Fibroblast of upper back skin (primary cell): ENCODE measurements at places on chromosomes 5 and 9.

DNA sequence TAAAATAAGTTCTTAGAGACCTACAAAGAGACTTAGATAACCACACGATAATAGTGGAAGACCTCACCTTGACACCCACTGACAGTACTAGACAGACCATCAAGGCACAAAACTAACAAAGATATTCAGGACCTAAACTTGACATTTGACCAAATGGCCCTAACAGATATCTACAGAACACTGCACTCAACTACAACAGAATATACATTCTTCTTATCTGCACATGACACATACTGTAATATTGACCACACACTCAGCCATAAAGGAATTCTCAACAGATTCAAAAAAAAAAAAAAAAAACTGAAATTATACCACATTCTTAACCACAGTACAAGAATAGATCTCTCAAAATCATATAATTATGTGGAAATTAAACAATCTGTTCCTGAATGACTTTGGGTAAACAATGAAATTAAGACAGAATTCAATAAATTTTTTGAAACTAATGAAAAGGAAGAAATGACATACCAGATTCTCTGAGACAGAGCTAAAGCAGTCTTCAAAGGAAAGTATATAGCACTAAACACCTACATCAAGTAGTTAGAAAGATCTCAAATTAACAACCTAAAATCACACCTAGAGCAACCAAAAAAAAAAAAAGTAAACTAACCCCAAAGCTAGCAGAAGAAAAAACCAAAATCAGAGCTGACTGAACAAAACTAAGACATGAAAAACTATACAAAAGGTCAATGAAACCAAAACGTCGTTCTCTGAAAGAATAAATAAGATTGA lies 362.3 kb upstream of the POU5F2 start:
- DNase-seq, result no peak

DNA sequence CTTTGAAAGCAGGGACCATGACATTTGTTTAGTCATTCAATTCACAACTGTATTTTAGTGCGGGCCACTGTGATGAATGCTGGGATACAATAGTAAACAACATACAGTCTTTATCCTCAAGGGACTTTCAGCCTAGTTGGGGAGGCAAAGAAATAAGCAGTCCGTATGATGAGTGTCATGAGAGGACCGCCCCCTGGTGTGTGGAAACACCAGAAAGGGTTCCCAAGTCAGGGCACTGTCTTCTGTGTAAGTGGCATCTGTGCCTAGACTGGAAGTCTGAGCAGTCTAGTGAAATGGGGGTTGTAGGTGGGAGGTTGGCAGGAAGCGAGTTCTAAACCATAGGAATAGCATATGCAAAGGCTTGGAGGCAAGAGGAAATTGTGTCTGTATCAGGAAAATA lies 6.8 kb downstream of the C9orf43 start:
- no peak for DNase-seq

GRCh38 chr5:80239680-80240367 lies 16.0 kb downstream of the SERINC5 start:
- DNase-seq, result no peak

GRCh38 chr5:124185716-124186115 lies 560.7 kb downstream of the ZNF608 start:
- no peak for DNase-seq

- peak; percentile 74 for DNase-seq
These were observed 158.8 kb downstream of the TSSK1B start for GRCh38 chr5:113276001-113276400.

GRCh38 chr5:99272576-99272975 lies 343.8 kb upstream of the CHD1 start:
- no peak for DNase-seq

DNA sequence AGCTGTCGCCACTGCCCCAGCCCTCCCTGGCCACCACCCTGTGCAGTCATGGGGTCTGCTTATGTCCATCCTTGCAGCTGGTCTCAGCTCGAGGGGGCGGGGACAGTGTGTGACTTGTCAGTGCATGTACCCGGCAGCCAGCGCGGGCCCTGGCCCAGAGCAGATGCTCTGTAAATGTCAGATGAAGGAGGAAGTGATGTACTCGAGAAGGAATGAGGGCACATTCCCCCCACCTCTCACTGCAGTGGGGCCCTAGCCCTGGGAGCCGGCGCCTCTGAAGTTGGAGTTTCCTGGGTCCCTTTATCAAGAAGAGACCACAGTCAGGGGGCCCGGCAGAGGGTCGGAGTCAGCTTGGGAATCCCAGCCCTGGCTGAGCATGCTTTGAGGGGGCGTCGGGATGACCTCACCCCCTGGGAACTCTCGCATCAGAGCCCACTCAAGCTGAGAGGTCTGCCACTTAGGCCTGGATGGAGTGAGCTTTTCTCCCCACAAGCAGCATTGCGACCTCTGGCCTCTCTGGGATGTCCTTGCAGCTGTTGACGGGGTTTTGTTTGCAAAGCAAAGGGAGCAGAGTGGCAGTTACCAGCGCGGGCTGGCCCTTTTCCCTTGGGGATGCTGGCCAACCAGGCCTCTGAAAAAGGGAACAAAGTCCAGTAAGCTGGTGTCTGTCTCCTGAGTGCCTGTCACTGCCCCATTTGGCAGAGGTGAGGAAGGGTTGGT lies 19.0 kb downstream of the NEURL1B start:
- peak; percentile 82 for DNase-seq

GRCh38 chr5:55538661-55539060 lies 3.9 kb upstream of the PLPP1 start:
- DNase-seq, result no peak

DNA sequence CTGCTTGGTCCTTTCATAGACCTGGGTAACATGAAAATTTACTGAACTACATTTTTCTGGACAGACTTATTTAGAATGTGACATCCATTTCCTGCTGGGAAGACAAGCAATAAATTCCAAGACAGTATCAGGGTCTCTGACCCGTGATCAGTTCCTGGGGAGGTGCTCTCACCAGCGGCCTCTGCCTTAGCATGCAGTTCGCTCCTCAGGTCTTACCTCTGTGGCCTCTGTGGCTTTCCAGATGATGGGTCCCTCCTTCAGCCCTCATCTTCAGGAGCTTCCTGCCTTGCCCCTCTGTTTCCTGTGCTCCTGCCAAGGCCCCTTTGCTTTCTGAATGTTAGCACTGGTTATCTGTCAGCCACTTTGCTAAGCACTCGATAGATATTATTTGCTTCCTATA lies 66.4 kb downstream of the CMYA5 start:
- no peak for DNase-seq

- no peak for DNase-seq
These were observed 73.2 kb downstream of the PIK3R1 start for GRCh38 chr5:68288707-68289134.

DNA sequence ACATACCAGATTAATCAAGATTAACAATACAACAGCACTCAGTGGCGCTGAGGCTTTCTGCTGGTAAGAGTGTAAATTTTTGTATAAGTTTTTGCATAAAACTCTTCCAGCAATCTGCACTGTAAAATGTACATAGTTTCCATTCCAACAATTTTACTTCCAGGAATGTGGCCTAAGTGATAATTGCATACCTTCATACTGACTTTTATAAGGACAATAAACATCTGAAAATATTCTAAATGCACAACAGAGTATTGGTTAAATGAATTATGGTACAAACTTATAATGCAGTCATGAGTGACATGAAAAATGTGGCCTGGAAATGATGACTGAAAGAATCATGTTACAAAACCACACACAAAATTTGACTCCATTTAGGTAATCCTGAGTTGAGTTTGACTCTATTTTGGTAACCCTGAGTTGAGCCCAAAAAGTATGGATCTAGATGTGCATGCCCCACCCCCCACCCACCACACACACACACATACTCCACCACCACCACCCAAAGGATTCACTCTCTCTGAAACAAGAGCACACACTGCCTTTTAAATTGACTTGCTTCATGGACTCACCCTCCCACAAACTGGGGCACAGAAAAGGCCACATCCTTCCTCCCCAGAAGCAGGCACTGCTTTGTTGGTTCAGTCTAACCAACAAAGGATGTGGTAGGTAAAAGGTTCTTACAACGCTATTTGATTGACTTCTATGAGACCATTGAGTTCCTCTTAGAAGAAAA lies 137.6 kb downstream of the SUSD1 start:
- DNase-seq, result peak; percentile 98

DNA sequence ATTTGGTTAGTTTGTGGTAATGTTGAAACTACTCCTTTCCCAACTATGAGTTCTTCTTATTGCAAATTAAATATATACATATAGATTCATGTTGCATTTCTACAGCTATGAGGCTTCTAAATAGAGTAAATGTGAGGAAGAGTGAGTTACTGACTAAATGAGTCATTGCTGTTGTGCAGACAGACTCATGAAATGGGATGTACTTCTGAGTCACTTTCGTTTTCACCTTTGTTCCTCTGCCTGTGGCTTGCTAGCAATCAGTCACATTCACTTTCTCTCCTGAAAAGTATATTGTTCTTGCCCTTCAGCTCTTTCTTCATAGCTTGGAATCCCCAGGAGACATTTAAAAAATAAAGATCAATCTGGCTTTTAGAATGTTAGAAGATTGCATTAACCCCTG lies 295.5 kb upstream of the SMC2 start:
- DNase-seq, result peak; percentile 81

GRCh38 chr5:59021286-59021673 lies 438.4 kb downstream of the RAB3C start:
- no peak for DNase-seq

DNA sequence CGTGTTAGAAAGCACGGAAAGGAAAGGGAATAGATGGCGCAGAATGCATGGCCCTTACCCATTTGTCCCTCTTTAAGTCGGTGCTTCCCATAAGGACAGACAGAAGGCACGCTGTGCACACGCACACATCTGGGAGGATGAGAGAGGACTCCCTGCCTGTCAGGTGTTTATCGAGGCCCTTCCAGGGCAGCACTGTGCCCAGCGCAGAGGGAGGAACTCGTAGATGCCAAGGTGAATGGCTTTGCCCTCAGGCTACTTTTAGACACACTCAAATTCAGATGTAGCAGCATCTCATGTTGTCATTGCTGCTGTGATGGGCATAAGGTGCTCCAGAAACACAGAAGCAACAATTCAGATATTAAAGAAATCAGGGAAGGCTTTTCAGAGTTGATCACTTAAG lies 70.2 kb upstream of the CTSL start:
- DNase-seq, result no peak

DNA sequence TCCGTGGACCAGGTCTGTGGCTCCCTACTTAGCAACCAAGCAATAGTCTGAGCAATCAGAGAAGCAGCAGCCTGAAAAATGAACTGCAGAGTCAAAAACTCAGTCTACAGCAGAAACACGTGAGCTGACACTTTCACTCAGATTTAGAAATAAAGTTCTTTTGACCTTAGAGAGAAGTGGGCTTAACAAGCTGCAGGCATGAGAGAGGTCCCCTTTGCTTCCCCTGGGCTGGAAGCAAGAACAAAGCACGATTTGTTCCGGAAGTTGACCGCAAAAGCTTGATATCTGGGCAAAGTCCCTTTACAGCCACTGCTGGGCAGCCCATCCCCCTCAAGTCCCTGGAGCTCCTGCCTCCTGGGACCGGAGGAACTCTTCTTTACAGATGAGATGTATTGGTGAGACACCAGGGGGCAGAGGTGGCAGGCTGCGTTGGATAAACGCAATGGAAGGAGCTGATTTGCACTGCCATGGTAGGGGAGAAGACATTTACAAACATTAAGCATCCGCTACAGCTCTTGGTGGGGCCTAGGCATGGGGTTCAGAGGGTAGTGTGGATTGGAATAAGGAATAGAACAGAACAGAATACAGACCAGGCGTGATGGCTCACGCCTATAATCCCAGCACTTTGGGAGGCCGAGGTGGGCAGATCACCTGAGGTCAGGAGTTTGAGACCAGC lies 5.8 kb upstream of the SOWAHA start:
- DNase-seq, result no peak

GRCh38 chr9:106980551-106981101 lies 117.7 kb downstream of the ZNF462 start:
- DNase-seq, result peak; percentile 46

DNA sequence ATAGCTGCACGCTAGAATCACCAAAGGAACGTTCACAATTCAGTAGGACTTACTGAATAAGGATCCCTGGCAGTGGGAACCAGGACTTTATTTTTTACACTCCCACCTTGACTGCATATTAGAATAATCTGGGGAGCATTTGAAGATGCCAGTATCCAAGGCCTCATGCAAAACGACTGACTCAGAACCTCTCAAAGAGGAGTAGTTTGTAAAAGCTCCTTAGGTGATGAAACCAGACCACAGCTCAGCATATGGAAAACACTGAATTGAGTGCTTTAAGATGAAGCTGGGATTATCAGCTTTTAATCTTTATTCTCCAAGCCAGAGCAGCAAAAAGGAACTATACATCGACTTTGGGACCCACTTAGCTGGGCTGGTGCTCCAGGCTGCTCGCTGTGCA lies 288.3 kb downstream of the MLLT3 start:
- peak; percentile 39 for DNase-seq

- DNase-seq, result peak; percentile 96
These were observed 28.8 kb downstream of the SPOCK1 start for GRCh38 chr5:137470111-137470920.

- DNase-seq, result no peak
These were observed 53.8 kb downstream of the NFX1 start for GRCh38 chr9:33344145-33344544.

DNA sequence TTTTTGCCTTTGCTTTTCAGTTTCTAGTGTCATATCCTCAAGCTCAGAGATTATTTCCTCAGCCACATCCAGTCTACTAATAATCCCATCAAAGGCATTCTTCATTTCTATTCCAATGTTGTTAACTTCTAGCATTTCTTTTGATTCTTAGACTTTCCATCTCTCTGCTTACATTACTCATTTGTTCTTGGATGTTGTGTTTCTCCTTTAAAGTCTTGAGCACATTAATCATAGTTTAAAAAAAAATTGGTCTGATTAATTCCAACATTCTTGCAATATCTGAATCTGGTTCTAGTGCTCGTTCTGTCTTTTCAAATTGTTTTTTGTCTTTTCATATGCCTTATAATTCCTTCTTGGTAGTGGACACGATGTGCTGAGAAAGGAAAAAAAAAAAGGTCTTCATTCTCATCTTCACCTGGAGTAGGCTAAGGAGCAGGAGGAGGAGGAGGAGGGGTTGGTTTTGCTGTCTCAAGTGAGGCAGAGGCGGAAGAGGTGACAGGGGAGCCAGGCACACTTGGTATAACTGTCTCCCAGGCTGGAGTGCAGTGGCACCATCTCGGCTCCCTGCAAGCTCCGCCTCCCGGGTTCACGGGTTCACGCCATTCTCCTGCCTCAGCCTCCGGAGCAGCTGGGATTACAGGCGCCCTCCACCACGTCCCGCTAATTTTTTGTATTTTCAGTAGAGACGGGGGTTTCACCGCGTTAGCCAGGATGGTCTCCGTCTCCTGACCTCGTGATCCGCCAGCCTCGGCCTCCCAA lies 16.3 kb downstream of the PRXL2C start:
- DNase-seq, result no peak

DNA sequence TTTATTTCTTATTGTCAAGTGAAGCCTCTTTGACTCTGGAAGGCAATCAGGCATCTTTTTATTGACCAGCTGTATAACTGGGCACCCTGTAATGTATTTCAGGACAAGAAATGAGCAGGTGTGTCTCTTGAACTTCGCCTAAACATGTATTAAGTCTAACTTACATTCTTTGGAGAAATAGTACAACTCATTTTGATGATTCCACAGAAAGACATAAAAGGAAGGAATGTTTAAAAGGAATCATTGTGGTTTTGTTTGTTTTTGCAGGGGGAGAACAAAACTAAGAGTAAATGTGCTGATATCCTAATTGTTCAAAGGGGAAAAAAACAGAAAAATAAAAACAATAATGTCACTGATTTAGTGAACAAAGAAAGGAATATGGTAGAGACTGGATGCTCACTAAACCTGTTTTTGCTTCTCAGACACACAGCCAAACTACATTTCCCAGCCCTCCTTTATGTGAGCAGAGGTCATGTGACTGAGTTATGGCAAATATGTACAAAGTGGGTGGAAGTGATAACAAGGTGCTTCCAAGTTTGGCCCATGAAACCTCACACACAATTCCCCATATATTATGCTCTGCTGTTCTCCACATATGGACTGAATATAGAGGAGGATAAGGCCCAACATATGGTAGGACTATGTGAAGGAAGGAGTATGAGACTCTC lies 150.6 kb upstream of the ACOT12 start:
- DNase-seq, result peak; percentile 5
